Osteoblast (primary cell): ENCODE measurements at places on chromosomes 2 and 18. TPM values are rescaled to one million over a fixed set of nuclear protein-coding genes. Genes with fewer than 3 reads are reported as not detected.

SLC14A1 gene
- 128 and 136 TPM in 2 replicates for total RNA-seq

ZSWIM2 gene
- 0.29 TPM in 1 of 2 replicates, not detected in the other for total RNA-seq

GKN2 gene
- not detected in 2 replicates for total RNA-seq

CACNB4 gene
- total RNA-seq: 2.4 and 4.3 TPM in 2 replicates

DNA sequence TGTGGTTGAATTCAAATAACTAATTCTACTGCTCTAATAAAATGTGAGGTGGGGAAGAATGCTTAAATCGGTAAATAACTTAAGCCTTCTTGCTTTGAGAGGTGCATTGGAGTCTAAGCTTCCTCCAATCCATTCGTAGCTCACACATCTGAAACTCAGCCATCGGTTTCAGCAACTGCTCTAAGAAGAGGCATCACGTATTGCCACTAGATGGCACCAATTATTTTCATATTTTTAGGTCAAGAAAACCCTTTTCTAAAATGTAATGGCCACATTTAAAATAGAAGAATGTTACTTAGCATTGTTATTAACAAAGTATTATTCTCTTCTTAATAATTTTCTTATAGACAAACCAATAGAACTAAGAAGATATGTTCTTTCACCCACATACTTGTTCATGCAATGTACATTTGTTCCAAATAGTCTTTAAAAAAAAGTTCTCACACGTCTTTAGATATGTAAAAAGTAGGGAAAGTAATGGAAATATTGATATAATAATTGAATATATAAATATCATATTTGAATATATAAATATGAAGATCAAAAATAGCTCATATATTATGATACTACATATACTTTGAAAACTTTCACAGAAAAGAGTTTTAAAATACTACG lies 229.8 kb downstream of the CCDC178 start:
- H3K27ac ChIP-seq: no peak overlapping the region
- H3K4me3 ChIP-seq: no peak overlapping the region
- H3K4me1 ChIP-seq: no peaks in the 10 kb centered on the region
- H3K36me3 ChIP-seq: no peaks in the 10 kb centered on the region

DNA sequence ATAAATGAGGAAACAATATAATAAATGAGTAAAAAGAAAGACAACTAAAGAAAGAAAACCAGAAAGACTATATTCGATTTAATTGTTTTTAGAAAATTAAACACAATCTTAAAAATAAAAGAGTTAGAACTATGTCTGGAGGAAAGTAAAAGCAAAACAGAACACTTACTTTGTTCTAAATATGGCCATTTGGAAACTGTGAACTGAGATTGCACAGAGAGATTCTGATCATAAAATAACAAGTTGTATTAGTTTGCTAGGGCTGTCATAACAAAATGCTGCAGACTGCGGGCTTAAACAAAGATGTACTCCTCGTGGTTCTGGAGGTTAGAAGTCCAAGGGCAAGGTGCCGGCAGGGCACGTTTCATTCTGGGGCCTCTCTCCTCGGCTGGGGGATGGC lies 128.1 kb upstream of the AQP4 start:
- no peak for DNase-seq
- no peaks in the 10 kb centered on the region for H3K36me3 ChIP-seq
- H3K4me3 ChIP-seq: no peak overlapping the region
- no peaks in the 10 kb centered on the region for H3K27me3 ChIP-seq
- H3K4me1 ChIP-seq: no peaks in the 10 kb centered on the region

GRCh38 chr2:17628349-17629261 lies 88.1 kb downstream of the VSNL1 start:
- no peaks in the 10 kb centered on the region for H3K4me1 ChIP-seq
- no peak overlapping the region for H3K4me3 ChIP-seq
- H3K36me3 ChIP-seq: no peaks in the 10 kb centered on the region
- no peaks in the 10 kb centered on the region for H3K27me3 ChIP-seq

- no peaks in the 10 kb centered on the region for H3K36me3 ChIP-seq
- peaks cover 28% of the 10 kb centered on the region for H3K4me1 ChIP-seq
- H3K4me3 ChIP-seq: no peak overlapping the region
- no peak for DNase-seq
- peak overlapping the region; percentile 71 for H3K27ac ChIP-seq
These were observed 100.5 kb downstream of the TACR1 start for GRCh38 chr2:75098856-75099255.

- H3K27me3 ChIP-seq: no peaks in the 10 kb centered on the region
- no peak overlapping the region for H3K27ac ChIP-seq
- no peaks in the 10 kb centered on the region for H3K36me3 ChIP-seq
- H3K4me3 ChIP-seq: no peak overlapping the region
- peak; percentile 18 for DNase-seq
These were observed 761.5 kb upstream of the SOX11 start for GRCh38 chr2:4930704-4931103.

GRCh38 chr2:28400921-28401320 lies 8.3 kb downstream of the FOSL2 start:
- peaks cover 86% of the 10 kb centered on the region for H3K4me1 ChIP-seq
- H3K27me3 ChIP-seq: no peaks in the 10 kb centered on the region
- DNase-seq: peak; percentile 45
- peak overlapping the region; percentile 96 for H3K27ac ChIP-seq
